ENCODE measurements at places on chromosomes 3 and 15. TPM values are rescaled to one million over a fixed set of nuclear protein-coding genes. Genes with fewer than 3 reads are reported as not detected.

- DNase-seq: no peak
- H3K4me1 ChIP-seq: no peaks in the 10 kb centered on the region
- H3K36me3 ChIP-seq: peaks cover 52% of the 10 kb centered on the region
- H3K4me3 ChIP-seq: no peak overlapping the region
Measured at GRCh38 chr3:58152225-58153015, 58.4 kb downstream of the DNASE1L3 start.

- no peak for DNase-seq
- H3K36me3 ChIP-seq: no peaks in the 10 kb centered on the region
- H3K27me3 ChIP-seq: no peaks in the 10 kb centered on the region
- H3K4me1 ChIP-seq: no peaks in the 10 kb centered on the region
- no peak overlapping the region for H3K4me3 ChIP-seq
Measured at GRCh38 chr3:148343416-148343815, 354.3 kb upstream of the AGTR1 start.

- H3K4me1 ChIP-seq: peaks cover 38% of the 10 kb centered on the region
- no peak overlapping the region for H3K4me3 ChIP-seq
- no peak overlapping the region for H3K27ac ChIP-seq
- peaks cover 4% of the 10 kb centered on the region for H3K36me3 ChIP-seq
Measured at GRCh38 chr15:74790080-74790916, 8.4 kb downstream of the CSK start.

- no peak overlapping the region for H3K4me3 ChIP-seq
- no peaks in the 10 kb centered on the region for H3K27me3 ChIP-seq
- no peaks in the 10 kb centered on the region for H3K36me3 ChIP-seq
- peaks cover 7% of the 10 kb centered on the region for H3K4me1 ChIP-seq
Measured at GRCh38 chr15:95549168-95549738, 781.2 kb upstream of the NR2F2 start.

DNA sequence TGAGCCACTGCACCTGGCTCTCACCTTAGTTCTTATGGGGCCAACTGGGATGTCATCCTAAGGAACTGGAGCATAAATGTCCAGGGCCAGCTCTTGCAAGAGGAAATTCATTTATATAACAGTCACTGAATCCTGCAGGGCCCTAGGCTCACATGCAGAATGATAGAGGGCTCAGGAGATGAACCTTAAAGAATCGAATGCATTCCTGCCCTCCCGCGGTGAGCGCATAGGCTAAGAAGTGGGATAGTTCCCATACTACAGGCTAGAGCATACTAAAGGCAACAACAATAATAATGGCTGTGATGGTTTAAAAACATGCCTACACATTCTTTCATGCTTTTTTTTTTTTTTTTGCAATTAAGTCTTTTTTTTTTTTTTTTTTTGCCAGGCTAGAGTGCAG is 17.1 kb upstream of the CSRNP1 start:
- H3K27me3 ChIP-seq: no peaks in the 10 kb centered on the region
- H3K4me3 ChIP-seq: no peak overlapping the region
- H3K4me1 ChIP-seq: peaks cover 8% of the 10 kb centered on the region

- no peaks in the 10 kb centered on the region for H3K27me3 ChIP-seq
- H3K4me1 ChIP-seq: no peaks in the 10 kb centered on the region
- H3K4me3 ChIP-seq: no peak overlapping the region
- H3K36me3 ChIP-seq: no peaks in the 10 kb centered on the region
Measured at GRCh38 chr3:128329491-128330213, 137.0 kb downstream of the DNAJB8 start.

DNA sequence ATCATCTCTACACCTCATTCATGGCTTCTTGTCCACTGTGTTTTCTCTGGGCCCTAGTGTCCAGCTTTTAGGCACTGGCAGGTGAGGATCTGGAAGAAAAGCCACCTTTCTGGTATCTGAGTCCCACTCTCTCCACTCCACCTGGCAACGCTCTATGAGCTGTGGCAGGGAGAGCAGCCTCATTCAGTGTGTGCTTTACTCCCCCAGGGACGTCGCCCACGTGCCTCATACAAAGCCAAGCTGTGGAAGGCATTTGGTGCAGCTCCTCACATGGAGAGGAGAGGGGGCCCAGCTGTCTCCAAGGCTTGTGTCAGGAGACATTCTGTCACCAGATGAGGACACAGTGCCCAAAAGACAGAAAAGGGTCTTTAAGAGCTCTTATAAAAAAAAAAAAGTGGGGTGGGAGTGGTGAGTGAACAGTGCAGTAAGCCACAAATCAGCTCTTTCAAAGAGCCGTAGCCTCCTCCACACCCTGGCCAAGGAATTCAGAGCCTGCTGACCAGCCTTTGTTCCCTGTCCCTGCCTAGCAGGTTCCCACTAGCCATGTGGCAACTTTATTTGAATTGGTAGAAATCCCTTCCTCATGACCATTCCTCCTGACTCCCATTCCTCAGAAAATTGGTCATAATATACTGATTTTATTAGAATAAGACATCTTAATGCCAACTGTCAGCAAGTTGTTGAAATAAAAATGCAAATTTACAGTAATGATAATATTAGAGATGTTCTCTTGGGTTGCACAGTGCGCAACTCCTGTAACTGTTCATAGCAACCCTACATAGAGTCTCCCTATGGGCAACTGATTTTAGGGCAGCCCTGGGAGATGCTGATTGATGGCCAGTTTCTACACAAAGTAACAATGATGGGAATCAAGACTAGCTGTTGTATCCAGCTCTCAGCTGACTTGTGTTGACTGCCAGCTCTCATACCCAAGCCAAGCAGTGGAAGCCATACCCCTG is 29.5 kb downstream of the GALNT15 start:
- no peak overlapping the region for H3K4me3 ChIP-seq
- H3K27me3 ChIP-seq: peaks cover 58% of the 10 kb centered on the region
- H3K27ac ChIP-seq: no peak overlapping the region
- H3K4me1 ChIP-seq: no peaks in the 10 kb centered on the region
- DNase-seq: no peak

Gene ITGA11
- not detected for total RNA-seq

DNA sequence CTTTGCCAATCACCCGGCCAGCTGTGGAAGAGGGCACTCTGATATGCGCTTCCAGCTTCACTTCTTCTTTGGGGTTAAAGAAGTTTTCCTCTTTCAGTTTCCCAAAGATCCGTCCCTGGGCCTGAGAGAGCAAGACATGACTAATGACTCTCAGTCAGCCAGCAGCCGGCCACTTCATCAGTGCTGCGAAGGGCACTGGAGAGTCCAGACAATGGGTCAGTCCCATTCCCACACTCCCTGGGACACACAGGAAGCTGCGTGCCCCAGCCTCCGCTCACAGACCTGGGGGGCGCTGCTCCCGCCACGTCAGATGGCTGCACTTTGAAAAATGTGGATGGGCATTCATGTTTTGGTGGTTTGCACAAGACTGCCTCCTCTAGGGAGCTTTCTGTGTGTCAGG is 63.3 kb downstream of the SENP2 start:
- H3K36me3 ChIP-seq: peaks cover 95% of the 10 kb centered on the region
- H3K27ac ChIP-seq: no peak overlapping the region
- H3K4me3 ChIP-seq: no peak overlapping the region
- DNase-seq: no peak

Gene FBXL22
- total RNA-seq: 0.71 TPM

Gene SLC2A2
- total RNA-seq: 0.95 TPM

- no peaks in the 10 kb centered on the region for H3K27me3 ChIP-seq
- no peak for DNase-seq
- H3K4me1 ChIP-seq: no peaks in the 10 kb centered on the region
- H3K27ac ChIP-seq: no peak overlapping the region
- no peak overlapping the region for H3K4me3 ChIP-seq
- no peaks in the 10 kb centered on the region for H3K36me3 ChIP-seq
Measured at GRCh38 chr3:22361521-22361920, 610.5 kb upstream of the ZNF385D start.

DNA sequence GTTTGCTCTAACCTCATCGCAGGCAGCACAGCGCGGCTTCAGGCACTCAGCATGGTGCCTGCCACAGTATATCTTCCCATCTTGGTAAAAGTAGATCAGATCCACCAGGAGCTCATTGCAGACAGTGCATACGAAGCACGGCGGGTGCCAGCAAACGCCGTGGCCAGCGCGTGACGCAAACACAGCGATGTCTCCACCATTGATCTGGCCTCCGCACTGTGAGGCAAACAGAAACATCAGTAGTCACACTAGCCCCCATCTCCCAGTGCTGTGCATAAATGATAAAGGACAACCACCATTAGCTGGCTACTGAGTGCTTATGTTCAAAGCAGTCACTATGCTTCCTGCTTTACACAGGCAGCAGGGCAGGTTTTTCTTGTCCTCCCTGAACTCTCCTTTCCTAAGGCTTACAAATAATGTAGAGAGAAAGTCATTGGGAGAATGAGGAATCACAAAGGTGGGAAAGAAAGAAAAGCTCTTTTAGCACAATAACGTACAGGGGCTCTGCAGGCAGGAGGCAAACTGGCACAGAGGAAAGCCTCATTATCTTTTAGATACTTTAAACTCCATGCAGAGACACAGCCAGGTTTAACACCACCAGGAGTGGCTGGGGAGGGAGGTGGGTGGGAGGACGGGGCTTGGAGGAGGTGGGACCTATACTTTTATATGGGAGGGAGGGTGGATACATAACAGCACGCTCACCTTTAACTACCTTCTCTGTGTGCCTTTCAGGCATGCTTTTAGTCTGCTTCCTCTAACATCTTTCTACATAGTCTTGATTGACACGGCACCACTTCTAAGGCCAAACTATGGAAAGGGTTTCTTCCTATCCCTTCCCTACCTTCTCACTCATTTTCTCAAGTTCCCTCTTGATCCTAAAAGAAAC is 67.9 kb downstream of the PRICKLE2 start:
- H3K27ac ChIP-seq: no peak overlapping the region
- H3K4me3 ChIP-seq: no peak overlapping the region
- no peaks in the 10 kb centered on the region for H3K36me3 ChIP-seq
- no peaks in the 10 kb centered on the region for H3K27me3 ChIP-seq

DNA sequence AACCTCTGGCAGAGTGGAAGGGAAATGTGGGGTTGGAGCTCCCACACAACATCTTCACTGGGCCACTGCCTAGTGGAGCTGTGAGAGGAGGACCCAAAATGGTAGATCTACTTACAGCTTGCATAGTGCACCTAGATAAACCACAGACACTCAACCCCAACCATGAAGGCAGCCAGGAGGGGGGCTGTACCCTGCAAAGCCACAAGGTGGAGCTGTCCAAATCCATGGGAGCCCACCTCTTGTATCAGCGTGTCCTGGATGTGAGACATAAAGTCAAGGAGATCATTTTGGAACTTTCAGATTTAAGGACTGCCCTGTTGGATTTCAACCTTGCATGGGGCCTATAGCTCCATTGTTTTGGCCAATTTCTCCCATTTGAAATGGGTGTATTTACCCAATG is 20.9 kb downstream of the TP63 start:
- peaks cover 12% of the 10 kb centered on the region for H3K4me1 ChIP-seq
- H3K27me3 ChIP-seq: no peaks in the 10 kb centered on the region
- H3K36me3 ChIP-seq: no peaks in the 10 kb centered on the region
- DNase-seq: no peak
- H3K4me3 ChIP-seq: no peak overlapping the region
- no peak overlapping the region for H3K27ac ChIP-seq

DNA sequence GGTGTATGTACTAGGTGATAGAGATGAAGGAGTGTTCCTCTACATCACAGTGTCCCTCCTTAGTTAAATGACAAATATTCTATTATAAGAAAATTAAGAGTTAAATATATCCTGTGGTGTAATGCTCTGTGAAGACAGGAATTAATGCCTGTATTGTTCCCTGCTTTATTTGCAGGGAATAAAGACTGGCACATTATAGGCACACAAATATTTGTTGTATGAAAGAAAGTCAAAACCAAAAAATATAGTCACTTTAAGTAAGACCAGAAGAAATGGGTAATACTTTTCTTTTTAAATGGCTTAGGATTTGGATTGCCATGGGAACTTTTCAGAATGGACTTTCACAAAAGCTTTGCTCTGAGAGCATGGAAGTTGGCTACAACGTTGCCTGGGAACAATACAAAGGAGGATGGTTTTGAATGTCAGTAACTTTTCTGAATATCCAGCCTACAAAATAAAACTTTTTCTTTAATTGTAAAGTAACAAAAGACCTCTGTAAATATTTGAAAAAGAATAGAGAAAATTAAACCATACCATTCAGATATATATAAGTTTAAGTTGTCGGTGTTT is 158.0 kb upstream of the P2RY1 start:
- no peaks in the 10 kb centered on the region for H3K36me3 ChIP-seq
- H3K27me3 ChIP-seq: no peaks in the 10 kb centered on the region
- no peak overlapping the region for H3K27ac ChIP-seq
- no peak for DNase-seq
- no peak overlapping the region for H3K4me3 ChIP-seq

Gene RTP3
- total RNA-seq: not detected

GRCh38 chr15:27885201-27885600 is 213.9 kb downstream of the OCA2 start:
- H3K36me3 ChIP-seq: no peaks in the 10 kb centered on the region
- H3K27me3 ChIP-seq: no peaks in the 10 kb centered on the region
- H3K4me1 ChIP-seq: no peaks in the 10 kb centered on the region
- no peak for DNase-seq

GRCh38 chr3:194280777-194281176 is 70.4 kb downstream of the CPN2 start:
- H3K4me1 ChIP-seq: peaks cover 6% of the 10 kb centered on the region
- no peak for DNase-seq
- H3K36me3 ChIP-seq: peaks cover 4% of the 10 kb centered on the region
- H3K27ac ChIP-seq: no peak overlapping the region
- no peak overlapping the region for H3K4me3 ChIP-seq
- H3K27me3 ChIP-seq: peaks cover 45% of the 10 kb centered on the region

Gene TGM4
- total RNA-seq: 0.14 TPM

- H3K4me3 ChIP-seq: no peak overlapping the region
- no peaks in the 10 kb centered on the region for H3K4me1 ChIP-seq
- no peaks in the 10 kb centered on the region for H3K36me3 ChIP-seq
- H3K27ac ChIP-seq: no peak overlapping the region
Measured at GRCh38 chr3:114133947-114134346, 44.9 kb downstream of the DRD3 start.

DNA sequence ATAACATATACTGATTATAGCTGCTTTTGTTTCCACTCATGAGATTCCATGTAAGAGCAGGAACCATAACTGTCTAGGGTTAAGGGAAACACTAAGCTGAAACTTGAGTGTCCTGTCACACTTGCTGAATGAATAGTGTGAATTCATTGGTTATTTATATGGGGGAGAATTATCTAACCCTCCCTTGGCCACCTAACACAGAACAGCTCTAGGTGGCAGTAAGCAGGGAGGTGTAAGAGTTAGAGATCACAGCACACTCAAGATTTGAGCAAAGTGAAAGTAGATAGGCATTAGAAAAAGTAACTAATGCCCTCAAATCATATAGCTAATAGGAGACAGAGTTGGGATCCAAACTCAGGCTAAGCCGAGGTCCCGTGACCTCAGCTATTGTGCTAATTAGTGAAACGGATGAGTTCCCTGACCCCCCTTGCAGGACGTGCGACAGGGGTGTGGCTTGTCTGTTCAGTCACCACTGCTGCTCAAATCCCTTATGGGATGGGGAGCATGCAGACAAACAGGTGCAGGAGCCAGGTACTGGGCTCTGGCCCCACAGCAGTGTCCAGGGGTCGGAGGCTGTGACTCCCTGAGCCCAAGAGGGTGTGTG is 27.7 kb upstream of the ANO10 start:
- H3K27me3 ChIP-seq: no peaks in the 10 kb centered on the region
- H3K36me3 ChIP-seq: no peaks in the 10 kb centered on the region
- no peak overlapping the region for H3K4me3 ChIP-seq
- H3K4me1 ChIP-seq: peaks cover 17% of the 10 kb centered on the region
- no peak overlapping the region for H3K27ac ChIP-seq
